Stimulated activated CD4-positive, alpha-beta T cell treated with anti-CD3 and anti-CD28 coated beads, Interleukin-1b, Interleukin-23, amount 100 ng/mL, for 1 hour (primary cell): ENCODE measurements at places on chromosomes 6 and 20.

DNA sequence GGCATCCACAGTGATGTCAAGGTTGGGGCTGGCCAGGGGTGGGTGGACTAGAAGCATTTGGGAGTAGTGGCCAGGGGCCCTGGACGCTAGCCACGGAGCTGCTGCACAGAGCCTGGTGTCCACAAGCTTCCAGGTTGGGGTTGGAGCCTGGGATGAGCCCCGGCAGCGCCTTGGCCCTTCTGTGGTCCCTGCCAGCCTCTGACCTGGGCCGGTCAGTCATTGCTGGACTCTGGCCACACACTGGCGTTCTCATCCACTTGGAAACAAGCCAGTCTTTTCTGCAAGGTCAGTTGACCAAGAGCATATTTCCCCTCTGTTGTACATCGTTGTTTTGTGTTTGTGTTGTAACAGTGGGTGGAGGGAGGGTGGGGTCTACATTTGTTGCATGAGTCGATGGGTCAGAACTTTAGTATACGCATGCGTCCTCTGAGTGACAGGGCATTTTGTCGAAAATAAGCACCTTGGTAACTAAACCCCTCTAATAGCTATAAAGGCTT, 8.4 kb downstream of the PSMA7 start:
- no peak for DNase-seq

- DNase-seq, result no peak
Observed at GRCh38 chr6:82264824-82265223, 17.3 kb upstream of the IBTK start.

GRCh38 chr20:44758247-44759101, 12.8 kb downstream of the KCNK15 start:
- DNase-seq, result no peak

- DNase-seq, result no peak
Observed at GRCh38 chr6:69900869-69901268, 34.5 kb downstream of the COL19A1 start.

- no peak for DNase-seq
Observed at GRCh38 chr6:104414723-104415122, 445.0 kb downstream of the HACE1 start.

DNA sequence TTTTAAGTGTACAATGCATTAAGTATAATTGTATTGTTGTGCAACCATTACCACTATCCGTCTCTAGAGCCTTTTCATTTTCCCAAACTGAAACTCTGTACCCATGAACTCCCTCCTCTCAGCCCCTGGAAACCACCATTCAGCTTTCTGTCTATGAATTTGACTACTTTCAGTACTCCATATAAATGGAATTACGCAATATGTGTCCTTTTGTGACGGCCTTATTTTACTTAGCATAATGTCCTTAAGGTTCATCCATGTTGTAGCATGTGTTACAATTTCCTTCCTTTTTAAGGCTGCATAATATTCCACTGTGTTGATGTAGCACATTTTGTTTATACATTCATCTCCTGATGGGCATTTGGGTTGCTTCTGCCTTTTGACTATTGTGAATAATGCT, 143.6 kb upstream of the KCNG1 start:
- DNase-seq, result no peak

- no peak for DNase-seq
Observed at GRCh38 chr6:34377984-34378383, 14.5 kb downstream of the NUDT3 start.

DNA sequence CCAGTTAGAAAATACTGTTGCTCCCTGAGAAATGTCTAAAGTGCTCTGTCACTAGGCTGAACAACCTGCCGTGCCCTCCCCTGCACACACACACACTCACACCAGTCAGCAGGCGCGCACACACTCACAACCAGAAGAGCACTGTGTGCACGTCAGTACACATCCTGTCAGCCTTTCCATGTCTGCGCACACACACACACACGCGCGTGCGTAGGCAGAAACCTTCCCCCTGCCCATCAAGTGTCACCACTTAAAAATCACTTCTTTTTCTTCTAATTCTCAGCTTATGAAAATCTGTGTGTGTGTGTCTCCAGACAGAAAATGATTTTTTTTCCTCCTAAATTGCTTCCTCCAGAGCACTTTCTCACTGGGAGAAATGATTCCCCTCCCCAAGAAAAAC, 100.3 kb downstream of the EDN3 start:
- DNase-seq, result no peak

- DNase-seq, result no peak
Observed at GRCh38 chr6:56156643-56157042, 90.7 kb downstream of the COL21A1 start.

DNA sequence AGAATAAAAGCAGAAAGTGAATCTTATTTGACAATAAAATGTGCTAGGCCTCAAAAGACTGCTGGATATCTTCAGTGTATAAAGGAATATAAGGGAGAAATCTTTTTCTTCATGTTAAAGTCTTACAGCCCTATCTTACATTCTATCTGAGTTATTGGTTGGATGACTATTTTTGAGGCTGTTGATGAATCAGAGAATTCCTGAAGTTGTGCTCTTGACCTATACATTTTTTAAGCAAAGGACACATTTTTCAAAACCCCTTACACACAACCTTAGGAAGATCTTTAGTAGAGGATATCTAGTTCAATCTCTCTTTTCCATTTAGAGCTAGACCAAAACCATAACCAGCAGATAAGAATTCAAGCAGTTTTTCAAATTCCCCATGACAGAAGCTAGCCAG, 10.9 kb upstream of the CGA start:
- no peak for DNase-seq

GRCh38 chr6:45074439-45074838, 253.7 kb upstream of the RUNX2 start:
- DNase-seq, result no peak

DNA sequence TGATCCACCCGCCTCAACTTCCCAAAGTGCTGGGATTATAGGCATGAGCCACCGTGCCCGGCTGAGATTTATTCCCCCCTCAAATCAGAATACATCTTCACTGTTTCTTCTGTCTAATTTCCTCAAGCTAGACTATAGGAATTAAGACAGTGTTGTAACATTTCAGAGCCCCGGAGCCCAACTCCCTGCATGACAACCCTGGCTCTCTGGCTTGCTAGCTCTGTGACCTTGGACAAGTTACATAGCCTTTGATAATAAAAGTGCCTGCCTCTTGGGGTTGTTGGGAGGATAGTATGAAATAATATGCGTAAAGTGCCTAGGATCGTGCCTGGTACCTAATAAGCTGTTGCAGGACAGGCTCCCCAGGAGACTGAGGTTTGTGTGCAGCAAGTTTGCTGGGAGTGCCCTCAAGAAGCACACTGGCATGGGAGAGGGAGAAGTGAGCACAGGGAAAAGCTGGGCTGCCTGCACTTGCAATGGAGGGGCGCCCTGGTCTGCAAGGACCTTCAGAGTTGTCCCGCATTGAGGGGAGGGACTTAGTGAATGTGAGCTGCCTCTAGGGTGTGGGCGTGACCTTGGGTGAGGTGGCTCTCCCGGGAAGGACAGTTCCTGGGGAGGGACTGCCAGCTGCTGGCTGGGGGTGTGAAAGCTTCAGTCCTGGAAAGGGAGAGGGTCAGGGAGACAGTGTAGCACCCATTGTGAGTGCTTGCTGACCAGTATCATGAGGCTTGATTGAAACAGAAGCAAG, 43.4 kb downstream of the TAF8 start:
- no peak for DNase-seq

GRCh38 chr6:1079525-1079924, 232.4 kb upstream of the FOXQ1 start:
- DNase-seq, result no peak

GRCh38 chr20:34896086-34896621, 19.7 kb downstream of the ACSS2 start:
- no peak for DNase-seq

GRCh38 chr6:166779963-166780683, 153.1 kb upstream of the RPS6KA2 start:
- DNase-seq, result no peak

DNA sequence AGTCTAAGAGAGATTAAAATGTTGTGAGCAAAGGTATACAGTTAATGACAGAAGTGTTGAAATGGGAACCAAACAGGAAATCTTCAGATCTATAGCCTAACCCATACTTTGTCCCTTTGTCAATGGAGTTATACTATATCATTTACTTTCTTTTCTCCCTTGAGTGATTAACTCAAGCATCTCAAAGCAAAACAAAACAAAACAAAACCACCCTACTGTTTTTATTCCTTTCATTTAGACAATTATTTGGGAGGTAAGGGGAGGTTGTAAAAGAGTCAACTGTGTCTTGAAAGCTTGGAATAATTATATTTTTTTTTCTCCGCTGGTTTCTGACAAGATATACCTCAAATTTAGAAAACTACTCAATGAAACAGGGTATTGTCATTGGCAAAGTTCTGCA, 139.8 kb upstream of the HMGN3 start:
- no peak for DNase-seq

DNA sequence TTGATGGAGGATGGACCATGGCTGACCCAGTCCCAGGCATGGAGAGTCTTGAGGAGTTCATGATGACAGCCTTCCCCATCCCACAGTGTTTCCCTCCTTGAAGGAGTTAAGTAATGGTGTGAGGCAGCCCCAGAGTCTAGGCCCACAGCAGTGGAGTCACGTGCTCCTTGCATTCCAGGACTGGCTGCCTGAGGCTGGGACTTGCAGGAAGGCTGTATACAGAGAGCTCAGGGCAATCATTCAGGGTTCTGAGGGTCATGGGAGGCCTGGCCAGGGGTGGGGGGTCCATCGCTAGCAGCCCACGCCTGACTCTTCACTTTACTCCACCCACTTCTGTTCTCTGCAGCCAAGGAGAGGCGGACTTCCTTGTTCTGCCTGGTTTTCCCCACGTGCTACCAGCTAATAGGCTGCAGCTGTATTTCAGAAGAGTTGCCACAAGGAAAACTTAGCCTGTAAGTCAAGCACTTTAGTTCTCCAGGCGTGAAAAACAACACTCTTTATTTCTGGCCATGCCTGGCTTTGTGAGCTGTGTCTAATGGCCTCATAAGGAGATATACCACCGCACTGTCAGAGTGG, 272.5 kb downstream of the DHX35 start:
- no peak for DNase-seq

DNA sequence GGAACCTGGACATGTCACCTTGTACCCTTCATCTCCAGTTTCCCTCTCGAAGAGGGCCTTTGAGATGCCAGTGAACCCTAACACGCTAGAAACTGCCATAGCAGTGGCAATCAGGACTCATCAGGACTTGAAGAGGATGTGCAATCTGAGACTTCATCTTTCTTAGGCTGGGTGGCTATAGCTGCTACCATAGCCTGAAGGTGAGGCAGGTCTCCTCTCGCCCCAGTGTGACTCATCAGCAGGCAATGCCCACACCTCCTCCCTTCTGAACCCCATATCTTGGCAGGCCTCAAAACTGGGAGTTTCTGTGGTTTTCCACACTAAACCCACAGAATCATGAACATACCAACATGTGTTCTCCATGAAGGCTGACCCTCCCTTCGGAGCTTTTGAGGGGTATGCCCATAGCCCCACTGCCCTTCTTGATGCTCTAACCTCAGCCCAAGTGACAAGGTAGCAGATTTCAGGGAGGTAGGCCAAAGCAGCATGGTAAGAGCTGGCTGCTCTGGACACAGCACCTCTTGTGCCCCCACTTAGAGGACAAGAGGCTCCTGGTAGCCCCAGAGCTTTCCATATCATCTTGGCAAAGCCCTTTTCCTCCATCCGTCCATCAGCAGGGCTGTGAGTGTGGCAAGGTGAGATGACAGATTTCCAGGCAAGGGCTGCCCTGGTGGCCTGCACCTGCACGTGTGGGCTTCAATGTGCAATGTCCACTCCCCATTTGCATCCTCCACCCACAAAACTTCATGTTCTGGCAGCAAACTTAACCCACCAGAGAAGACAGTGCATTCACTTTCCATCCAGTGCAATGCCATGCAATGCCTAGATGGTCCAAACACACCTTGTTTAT, 2.6 kb downstream of the BLCAP start:
- no peak for DNase-seq

DNA sequence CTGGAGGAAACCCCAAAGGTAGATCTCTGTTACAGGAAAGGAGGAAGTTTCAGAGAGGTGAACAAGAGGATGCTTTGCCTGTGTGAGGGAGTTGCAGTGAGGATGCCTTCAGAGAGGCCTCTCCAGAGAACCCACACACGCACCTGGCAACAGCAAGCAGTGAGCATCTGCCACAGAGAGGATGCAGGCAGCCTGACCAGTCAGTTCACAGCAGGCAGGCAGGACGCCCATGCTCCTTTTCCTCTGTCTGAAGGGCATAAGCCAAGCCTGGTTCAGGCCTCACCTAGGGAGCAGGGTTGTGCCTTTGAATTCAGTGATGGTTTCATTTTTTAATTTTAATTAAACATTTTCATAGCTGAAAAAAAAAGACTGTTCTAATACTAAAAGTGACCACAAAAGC, 346.0 kb upstream of the MARCKS start:
- no peak for DNase-seq

DNA sequence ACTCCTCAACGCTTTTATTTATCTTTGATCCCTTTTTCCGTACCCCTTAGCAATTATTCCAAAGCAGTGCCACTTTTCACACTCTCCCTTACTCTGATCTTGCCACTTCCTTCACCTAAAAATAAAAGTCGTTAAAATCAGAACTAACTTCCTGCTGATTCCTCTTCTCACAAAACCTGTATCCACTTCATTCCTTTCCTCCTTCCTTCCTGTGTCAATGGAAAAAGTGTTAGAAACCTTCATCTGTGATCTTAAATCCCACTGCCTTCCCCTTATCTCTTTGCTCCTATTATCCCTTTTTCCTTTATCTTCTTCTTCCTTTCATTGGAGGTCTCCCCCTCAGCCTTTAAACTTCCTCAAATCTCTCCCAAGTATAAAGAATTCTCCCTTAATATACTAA, 49.2 kb downstream of the GOPC start:
- DNase-seq, result no peak

GRCh38 chr6:153942361-153942760, 96.7 kb upstream of the OPRM1 start:
- no peak for DNase-seq

- no peak for DNase-seq
Observed at GRCh38 chr20:57409672-57410397, 18.6 kb downstream of the RBM38 start.

DNA sequence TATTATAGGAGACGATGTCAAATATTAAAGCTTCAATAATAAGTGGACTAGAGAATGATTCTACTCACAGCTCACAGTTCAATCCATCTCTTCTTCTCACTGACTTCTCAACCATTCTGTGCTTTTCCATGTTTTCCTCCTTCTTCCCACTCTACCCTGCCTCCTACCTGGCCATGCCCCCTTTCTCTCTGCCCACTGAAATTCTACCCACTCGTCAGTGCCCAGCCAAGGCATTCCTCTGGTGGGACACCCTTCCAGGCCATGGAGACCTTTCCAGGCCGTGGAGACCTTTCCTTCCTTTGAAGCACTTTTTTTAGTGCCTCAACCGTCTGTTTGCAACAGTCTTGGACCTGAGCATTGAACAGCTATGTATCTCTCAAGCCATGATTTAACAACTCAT, 18.5 kb downstream of the BACH2 start:
- DNase-seq, result no peak

- DNase-seq, result no peak
Observed at GRCh38 chr20:48773837-48774418, 53.9 kb downstream of the PREX1 start.

GRCh38 chr6:158284007-158284875, 28.0 kb upstream of the TULP4 start:
- DNase-seq, result no peak

- no peak for DNase-seq
Observed at GRCh38 chr6:27617046-27617687, 144.3 kb upstream of the ZNF184 start.

GRCh38 chr6:42226645-42227143, 9.0 kb upstream of the MRPS10 start:
- DNase-seq, result no peak

GRCh38 chr6:121619013-121619412, 183.6 kb downstream of the GJA1 start:
- DNase-seq, result no peak

GRCh38 chr6:81978230-81978629, 225.7 kb upstream of the TENT5A start:
- no peak for DNase-seq

GRCh38 chr6:100665041-100665380, 200.3 kb upstream of the SIM1 start:
- DNase-seq, result no peak
